ENCODE measurements at places on chromosomes 3 and 15. TPM values are rescaled to one million over a fixed set of nuclear protein-coding genes. Genes with fewer than 3 reads are reported as not detected.

Gene MYRIP
- 0.35 TPM for total RNA-seq

Gene TMIE
- total RNA-seq: 0.25 TPM

Gene SLC49A4
- total RNA-seq: 26.3 TPM

Gene TM4SF4
- 1.3 TPM for total RNA-seq

Gene PDIA5
- 37.2 TPM for total RNA-seq

Gene ALDH1A2
- total RNA-seq: 26.8 TPM

Gene HIGD2B
- total RNA-seq: 0.15 TPM

Gene KLHL6
- not detected for total RNA-seq

Gene SLC24A5
- not detected for total RNA-seq

Gene RPL39L
- total RNA-seq: 5.3 TPM

Measured in renal cortical epithelial cell (primary cell).